ENCODE measurements at places on chromosomes 5 and 9. TPM values are rescaled to one million over a fixed set of nuclear protein-coding genes. Genes with fewer than 3 reads are reported as not detected.

DNA sequence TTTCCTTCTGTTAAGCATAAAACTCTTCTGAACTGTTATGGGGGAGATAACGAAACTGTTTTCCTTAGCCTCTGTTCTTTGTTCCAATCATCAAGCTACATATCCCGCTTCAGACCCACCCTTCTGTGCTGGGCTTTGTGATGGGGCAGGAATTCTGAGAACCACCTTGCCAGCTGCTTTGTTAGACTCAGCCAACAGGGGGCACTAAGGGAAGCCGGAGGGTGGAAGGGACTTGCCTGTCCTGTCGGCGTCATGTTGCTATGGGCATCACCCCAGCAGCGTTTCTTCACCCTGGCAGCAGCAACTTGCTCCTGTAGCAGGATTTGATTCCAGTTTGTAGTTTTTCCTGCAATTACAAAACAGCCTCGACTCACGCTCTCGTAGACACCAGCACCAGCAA, 169.1 kb downstream of the CAAP1 start:
- peak; percentile 86 for DNase-seq

DNA sequence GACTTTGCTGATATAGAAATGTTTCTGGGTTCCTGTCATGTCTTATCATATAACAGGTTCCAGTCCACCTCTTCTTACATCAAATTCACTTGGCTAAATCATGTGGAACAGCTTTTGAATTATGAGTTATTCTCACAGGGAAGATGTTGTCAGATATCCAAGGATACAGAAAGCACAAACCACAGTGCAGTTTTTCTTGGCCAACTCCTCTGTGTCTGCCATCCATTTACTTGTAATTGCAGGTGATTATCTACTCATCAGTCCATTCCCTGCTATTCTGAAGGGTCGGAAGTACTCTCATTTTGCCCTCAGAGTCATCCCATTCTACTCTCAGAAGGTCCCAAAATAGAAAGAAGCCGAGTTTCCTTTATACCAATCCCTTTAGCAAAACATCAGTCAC, 10.0 kb downstream of the MARCHF11 start:
- no peak for DNase-seq

Gene QSOX2
- 11.3 TPM for total RNA-seq

GRCh38 chr5:153654504-153655200, 164.2 kb downstream of the GRIA1 start:
- DNase-seq: no peak

DNA sequence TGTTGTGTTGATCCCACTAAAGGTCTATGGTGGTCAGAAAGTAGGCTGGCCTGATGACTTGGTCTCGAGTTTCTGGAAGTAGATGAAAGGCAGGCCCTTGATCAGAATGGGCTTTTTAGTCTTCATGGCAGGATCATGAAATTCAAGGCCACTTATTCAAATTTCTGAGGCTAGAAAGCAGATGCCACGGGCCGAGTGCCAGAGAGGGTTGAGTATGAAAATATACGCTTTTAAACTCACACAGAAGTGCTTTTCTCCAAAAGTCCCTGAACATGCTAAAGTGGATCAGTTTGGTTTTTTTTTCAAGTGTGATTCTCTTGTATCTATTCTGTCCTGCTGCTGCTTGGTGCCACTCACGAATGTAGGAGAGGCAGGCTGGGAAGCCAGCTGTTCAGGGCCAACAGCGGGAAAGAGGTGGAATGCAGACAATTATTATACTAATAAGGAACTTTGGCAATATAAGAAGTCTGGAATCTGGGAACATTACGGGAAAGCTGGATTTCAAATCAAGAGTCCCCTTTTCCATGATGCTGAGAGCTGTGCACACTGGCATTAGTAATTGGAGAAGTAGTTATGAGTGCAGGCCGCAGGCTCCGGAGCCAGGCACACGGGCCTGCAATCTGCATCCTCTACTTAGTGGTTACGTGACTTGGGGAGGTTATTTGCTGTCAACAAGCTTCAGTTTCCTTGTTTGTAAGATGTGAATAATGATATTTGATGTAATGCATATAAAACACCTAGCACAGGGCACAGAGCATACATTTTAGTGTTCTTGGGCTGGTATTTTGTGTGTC, 95.8 kb downstream of the LMNB1 start:
- DNase-seq: no peak

Gene SMIM32
- not detected for total RNA-seq

- DNase-seq: no peak
These were observed 156.4 kb upstream of the COX7C start for GRCh38 chr5:86461169-86461956.

Gene SPATA24
- 7.7 TPM for total RNA-seq

DNA sequence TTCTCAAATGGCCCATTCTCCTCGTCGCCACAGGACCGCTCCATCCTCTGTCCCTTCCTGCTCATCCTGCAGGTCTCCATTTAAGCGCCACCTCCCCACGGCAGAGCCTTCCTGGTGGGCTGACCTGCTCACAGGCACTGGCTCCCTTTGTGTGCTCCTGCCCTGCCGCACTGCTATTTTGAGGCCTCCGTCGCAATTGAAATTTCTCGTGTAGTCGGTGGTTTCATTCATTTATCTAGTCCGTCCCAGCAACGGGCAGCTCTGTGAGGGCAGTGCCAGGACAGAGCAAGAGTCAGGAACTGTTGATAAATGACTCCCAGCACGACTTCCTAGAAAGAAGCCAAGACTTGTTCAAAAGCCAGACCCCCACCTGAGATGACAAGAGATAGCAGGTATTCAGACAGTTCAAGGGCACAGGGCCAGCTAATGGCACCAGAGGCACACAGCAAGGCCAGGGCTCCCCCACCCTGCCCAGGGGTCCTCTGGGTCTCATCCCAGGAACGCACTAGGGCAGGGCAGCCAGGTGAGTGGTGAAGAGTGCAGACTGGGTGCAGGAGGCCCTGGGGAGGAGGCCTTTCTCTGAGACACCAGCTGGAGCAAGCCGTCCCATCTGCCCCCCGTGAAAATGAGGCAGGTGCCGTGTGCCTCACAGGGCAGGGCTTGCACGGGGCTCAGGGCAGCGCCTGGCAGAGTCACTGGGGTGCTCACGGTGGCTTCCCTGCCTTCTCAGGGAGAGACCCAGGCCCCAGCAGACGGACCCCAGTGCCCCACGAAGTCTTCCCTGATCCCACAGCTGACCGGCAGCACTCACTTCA, 36.9 kb downstream of the FAM78A start:
- no peak for DNase-seq

Gene PCDHGA7
- total RNA-seq: 8.4 TPM

Gene RANBP17
- total RNA-seq: not detected

GRCh38 chr5:128876569-128877382, 88.5 kb upstream of the SLC27A6 start:
- no peak for DNase-seq

Gene DCTN4
- 37.5 TPM for total RNA-seq

DNA sequence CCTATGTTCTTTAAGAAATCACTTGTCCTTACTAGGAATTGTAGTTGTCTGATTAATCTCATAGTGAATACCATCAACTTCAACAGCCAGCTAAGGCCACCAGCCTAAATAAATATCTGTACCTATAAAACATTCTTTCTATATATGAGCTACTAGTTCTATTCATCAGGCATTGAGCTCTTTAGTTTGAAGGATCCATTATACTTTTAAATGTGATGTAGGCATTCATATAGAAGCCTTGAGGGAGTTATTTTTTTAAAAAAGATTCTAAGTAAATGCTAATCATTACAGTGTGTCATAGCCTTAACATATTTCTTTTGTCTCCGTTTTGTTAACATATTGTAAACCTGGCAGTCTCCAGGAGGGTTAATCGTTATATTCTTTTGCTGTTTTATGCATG, 838.3 kb downstream of the PTPRD start:
- DNase-seq: no peak

DNA sequence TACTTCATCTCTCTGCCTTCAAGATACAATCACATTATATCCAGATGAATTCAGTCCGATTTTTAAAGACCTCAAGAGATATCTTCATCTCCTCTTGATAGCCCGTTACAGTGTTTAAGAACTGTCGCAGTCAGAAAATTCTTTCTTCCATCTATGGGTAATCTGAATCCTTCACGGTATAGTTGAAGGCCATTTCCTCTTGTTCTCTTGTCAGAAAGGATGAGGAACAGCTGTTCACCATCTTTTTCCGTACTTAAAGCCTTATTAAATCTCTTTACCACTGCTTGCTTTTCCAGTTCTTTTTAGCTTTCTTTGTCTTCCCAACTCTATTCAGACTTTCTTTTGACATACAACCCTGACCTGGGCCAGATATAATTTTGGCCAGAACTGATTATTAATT, 121.8 kb downstream of the XRCC4 start:
- DNase-seq: no peak

DNA sequence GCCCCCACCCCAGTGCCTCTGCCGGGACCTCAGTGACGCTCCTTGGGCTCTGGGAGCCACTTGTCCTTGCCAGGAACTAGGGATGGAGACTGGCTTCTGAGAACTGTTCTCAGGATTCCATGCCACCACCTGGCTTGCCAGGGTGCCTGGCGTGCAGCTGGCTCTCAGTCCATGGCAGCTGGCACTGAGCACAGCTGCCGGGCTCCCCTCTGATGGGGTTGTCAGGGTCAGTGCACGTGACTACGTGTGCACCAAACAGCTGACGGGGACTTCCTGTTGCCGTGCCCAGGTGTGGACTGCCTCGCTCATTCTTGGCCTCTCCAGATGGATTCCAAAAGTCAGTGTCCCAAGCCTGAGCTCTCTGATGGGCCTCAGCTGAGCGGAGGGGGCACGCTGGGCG, 9.4 kb downstream of the KCNT1 start:
- no peak for DNase-seq

DNA sequence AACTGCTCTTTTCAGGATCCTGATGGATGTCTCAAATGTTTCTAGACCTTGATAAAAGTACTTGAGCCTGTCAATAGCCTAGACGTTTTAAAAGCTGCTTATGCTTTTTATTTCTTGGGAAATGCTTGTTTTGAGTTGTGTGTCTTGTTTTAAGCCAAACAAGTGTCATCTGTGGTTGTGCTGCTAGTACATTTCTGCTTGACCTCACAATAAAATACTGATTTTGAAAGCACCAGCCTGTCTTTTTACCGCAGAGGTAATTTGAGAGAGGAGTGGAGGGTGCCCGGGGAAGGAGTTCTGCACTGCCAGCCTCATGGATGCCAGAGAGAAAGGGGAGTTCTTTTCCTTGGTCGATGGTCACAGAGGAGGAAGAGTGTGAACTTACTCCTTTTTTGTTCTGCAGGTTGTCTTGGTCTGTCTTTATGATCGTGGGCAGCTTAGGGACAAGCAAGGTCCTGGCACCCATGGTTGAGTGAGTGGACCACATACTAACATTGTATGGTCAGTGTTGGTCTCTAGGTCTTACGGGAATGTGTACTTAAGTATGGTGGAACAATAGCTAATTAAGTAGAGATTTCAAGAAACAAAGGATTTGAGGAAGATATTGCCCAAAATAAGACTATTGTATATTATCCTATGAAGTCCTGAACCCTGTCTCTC, 61.0 kb downstream of the TRIO start:
- DNase-seq: no peak

DNA sequence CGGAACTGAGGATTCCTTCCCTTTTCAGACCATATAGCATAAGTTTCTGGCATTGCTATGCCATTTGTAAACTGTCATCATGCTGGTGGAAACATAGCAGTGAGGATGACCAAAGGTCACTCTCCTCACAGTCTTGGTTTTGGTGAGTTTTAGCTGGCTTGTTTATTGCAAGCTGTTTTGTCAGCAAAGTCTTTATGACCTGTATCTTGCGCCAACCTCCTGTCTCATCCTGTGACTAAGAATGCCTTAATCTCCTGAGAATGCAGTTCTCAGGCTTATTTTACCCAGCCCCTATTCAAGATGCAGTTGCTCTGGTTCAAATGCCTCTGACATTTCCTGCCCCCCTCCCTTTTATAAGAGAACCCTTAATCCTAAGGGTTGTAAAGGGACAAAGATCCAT, 26.7 kb upstream of the GRIA1 start:
- DNase-seq: no peak

GRCh38 chr5:141094481-141095262, at the start of gene PCDHB2:
Gene PCDHB2, plus strand, starts transcription at chr5:141094615. Its CDS starts 176 bp downstream, at chr5:141094791.
- DNase-seq: no peak

Gene SPATA31E1
- not detected for total RNA-seq

Gene SLC34A3
- not detected for total RNA-seq

DNA sequence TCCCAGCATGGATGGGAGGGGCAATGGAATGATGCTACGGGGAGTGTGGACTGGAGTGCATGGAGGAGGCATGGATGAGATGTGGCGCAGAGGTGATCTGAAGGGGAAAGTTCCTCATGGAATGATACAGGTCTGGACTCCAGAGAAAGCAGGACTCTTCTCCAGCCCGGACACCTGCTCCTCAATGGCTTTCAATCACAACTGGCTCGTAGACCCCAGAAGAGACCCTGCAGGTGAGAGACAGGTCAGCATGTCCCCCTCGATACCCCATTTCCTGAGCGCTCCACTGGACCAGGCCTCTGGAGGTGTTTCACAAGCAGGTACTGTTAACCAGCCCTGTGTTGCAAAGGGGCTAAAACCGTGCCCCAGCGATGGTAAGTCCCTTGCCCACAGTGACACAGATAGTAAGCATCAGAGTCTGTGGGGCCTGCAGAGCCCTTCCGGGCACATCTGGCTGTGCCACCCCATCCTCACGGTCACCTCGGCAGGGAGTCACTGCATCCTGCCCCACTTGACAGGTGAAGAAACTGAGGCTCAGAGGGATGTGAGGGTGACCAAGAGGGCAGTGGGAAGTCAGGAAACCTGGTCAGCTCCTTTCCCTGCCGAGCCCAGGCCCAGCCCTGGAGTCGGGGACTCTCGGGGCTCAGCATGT, 5.5 kb upstream of the DPM2 start:
- no peak for DNase-seq

DNA sequence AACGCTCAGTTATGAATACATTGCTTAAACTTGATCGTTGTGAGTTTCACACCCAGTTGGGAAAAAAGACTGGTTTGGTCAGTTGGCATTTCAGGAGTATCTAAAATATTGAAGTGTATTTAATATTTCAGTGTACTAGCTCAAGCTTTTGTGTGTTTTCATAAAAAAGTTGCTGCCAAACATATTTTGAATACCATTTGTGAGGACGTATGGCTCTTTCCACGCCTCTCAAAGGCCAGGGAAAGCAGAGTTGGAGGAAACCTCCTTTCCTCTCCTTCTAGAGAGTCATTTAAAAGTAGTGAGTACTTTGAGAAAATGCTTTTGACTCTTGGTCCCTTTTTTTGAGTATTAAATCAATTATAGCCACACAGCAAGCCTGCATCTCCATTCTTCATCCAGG, 43.2 kb upstream of the ANKRD33B start:
- no peak for DNase-seq

Gene TMEM267
- 57.2 TPM for total RNA-seq

Gene NOP16
- total RNA-seq: 19.8 TPM

Data from Karpas-422 (cell line).